Stimulated activated CD8-positive, alpha-beta memory T cell treated with anti-CD3 and anti-CD28 coated beads, Interleukin-4, amount 100 ng/mL, for 48 hours (primary cell): ENCODE measurements at places on chromosomes 2 and 18.
A peak's percentile ranks its signal among the peaks of the same experiment; 100 is the strongest.

DNA sequence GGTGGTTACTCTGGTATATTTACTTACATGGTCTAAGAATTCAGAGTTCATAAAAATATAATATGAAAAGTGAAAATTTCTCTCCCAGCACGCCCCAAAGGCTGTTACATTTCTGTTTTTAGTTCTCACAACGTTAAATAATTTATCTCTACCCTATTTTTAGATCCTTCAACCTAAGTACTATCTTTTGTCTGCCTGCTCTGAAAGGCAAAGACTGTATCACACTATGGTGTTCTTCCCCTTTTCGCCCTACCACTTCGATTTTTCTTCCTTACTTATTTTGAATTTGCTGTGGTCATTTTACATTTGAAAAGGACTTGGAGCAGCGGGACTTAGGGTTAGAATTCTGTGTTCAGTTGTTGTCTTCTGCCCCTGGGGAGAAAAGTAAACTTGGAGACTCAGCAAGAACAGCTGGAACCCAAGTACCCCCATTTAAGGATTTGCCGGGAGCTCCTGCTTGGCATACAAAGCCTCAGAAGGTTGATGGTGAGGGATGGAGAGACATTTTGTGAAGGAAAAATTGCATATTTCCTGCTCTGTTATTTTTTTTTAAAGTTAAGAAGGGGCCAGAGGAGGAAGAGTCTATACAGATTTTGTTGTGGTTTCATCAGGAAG lies 19.0 kb downstream of the ADAM23 start:
- no peak for DNase-seq

DNA sequence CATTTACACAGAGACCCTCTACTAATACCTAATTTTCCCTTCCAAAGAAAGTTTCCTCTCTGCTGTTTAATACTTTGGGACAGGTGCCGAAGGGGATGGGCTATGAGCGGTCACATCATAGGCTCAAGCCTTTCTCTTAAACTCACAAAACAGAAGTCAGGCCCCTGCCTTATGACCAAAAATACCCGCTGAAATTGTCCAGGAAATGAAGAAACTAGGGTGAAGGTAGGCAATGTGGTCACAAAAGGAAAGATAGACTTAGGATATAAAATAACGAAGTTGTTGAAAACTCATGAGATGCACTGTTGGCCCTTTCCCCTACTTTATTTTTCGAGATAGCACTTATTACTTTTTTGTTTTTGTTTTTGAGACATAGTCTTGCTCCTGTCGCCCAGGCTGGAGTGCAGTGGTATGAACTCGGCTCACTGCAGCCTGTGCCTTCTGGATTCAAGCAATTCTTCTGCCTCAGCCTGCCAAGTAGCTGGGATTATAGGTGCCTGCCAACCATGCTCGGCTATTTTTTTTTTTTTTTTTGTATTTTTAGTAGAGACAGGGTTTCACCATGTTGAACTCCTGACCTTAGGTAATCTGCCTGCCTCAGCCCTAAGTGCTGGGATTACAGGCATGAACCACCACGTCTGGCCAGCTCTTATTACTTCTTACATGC lies 16.3 kb downstream of the SLC8A1 start:
- no peak for DNase-seq

- no peak for DNase-seq
These were observed 3.0 kb upstream of the IL1RN start for GRCh38 chr2:113124181-113124961.

DNA sequence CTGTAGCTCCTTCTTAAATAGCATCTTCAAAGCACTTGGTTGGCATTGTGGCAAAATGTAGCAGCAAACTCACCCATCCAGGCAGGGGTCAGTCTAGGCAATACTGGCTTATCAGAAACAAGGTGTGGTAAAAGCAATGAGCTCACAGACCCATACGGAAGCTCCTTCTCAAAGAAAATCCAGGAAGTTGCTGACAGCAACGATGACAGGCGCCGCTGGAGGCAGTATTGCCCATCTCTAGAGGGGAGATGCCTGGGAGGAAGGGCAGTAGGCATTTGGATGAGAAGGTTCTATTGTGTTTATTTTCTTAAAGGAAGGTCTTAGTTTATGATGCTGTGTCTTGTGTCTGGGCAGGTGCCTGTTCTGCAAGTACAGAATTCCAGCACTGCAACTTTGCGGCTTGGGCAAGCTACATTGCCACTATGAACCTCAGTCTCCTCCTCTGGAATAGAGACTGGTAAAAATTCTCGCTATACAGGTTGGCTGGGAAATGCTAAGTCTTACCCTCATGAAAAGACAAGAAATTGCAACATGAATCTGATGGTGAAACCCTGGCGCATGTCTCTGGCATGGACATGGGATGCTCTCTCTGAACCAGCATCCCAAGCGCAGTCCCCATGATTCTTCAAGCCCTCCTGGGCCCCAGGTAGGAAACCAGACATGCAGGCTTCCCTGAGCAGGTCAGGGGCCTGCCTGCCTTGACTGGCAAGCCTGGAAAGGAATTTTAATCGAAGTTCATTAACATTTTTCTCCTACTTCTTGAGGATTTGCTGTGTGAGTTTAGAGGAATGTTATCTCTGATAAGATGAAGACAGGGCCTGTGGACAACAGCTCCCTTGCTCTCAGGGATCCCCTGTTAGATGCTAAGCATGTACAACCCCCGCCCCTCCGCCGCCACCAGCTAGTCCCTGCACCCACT lies 156.0 kb downstream of the TFCP2L1 start:
- DNase-seq, result peak; percentile 41

DNA sequence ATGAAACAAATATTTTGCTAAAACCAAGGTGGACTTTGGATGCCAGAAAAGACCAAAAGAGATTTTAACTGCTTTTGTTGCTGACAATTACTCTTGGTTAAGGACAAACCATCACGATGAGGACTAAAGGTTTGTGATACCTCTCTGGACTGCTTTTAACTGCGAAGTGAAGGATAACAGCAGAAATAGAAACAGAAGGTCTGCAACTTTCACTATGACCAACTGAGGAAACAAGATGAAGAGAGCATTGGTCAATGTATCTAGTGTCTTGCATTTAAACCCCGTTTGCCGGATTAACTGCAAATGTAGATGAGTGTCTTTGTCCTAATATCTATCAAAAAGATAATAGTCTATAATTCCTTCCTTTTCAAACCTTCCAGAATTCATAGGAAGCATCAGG lies 541.7 kb downstream of the ERBB4 start:
- DNase-seq, result no peak

DNA sequence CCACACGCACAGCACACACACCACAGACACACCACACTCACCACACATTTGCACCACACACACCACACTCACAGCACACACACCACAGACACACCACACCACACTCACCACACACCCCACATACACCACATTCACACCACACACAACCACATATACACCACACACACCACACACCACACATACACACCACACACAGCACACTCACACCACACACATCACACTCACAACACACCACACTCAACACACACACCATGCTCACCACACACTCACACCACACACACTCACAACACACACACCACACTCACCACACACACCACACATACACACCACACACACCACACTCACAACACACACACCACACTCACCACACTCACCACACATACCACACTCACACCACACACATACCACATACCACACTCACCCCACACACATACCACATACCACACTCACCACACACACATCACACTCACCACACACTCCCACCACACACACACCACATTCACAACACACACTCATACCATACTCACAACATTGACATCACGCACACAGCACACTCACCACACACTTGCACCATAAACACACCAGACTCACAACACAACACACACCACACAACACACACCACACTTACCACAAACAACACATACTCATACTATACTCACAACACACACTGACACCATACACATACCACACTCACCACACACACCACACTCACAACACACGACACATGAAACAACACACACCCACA lies 60.0 kb downstream of the SDC1 start:
- no peak for DNase-seq

DNA sequence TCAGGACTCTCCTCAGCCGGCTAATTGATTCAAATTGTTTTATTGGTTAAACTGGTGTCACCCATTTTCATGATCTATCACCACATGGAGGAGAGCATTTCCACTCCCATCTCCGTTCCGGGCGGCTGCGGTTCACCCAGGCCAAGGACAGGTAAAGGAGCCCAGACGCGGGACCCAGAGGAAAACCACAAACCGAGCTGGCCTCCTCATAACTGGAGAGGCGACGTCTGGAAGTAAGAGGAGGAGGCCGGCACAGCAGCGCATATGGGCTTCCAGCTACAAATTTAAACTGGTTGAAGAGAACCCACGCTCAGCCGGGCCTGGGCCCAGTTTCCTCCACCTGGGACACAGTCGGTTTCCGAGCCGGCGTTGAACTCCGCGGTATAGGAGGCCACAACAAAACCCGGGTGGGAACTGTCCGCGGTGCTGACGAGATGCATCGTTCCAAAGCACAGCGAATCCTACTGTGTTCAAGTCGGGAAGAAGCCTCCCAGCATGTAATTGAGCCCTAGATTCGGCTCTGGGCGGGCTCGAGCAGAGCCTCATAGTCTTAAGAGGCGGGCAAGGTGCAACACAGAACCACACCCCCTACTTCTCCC lies 3.0 kb upstream of the SKOR2 start:
- DNase-seq, result peak; percentile 68

GRCh38 chr2:70570041-70570661 lies 16.5 kb upstream of the TGFA start:
- DNase-seq, result no peak

DNA sequence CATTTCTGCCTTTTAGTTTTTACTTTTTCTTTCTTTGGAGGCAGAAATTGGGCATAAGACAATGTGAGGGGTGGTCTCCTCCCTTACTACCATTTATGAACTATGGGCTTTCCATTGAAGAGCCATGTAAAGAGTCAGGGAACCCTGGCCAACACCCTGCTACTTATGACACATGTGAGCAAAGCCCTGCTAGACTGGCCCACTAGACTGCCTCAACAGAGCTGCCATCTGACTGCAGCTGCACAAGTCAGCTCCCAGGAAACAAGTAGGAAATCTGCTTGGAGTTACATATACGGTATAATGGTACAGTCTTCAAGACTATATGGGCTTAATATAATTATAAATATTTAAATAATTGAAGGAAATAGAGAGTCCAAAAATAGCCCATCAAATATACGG lies 816.8 kb downstream of the TRIB2 start:
- no peak for DNase-seq

- DNase-seq, result no peak
These were observed 151.2 kb downstream of the PRPF40A start for GRCh38 chr2:152565884-152566727.

GRCh38 chr2:9795071-9795470 lies 48.2 kb upstream of the TAF1B start:
- no peak for DNase-seq

DNA sequence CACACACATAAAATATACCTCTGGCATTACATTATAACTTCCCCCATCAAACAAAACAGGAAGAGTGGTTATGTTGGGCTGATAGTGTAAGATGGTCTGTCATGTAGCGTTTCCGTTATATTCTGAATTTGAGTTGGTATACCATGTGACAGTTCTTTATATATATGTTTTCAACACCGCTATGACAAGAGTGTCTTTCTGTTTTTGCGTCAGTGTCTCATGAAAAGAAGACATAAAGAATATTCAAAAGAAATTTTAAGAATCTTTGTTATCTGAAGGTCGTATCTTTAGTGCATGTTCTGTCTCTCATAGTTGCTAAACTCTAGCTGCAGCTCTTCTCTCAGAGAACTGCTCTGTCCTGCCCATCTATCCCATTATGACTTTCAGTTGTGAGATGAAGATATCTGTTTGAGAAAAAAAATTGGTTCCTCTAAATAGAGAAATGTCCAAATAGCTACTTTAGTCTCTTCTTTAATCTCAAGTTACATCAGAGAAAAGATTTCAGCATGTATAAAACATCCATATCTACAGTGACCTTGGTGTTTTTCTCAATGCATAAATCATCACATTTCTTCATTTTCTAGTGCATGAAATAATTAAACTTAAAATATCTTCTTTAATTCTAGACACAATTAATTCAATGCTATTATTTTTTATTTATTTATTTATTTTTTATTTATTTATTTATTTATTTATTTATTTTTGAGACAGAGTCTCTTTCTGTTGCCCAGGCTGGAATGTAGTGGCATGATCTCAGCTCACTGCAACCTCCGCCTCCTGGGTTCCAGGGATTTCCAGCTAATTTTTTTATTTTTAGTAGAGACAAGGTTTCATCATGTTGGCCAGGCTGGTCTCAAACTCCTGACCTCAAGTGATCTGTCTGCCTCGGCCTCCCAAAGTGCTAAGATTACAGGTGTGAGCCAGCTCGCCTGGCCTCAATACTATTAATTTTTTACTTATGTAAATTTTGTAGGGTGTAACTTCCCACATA lies 24.3 kb upstream of the PSME4 start:
- no peak for DNase-seq

- no peak for DNase-seq
These were observed 294.8 kb upstream of the DDX18 start for GRCh38 chr2:117519721-117520120.

DNA sequence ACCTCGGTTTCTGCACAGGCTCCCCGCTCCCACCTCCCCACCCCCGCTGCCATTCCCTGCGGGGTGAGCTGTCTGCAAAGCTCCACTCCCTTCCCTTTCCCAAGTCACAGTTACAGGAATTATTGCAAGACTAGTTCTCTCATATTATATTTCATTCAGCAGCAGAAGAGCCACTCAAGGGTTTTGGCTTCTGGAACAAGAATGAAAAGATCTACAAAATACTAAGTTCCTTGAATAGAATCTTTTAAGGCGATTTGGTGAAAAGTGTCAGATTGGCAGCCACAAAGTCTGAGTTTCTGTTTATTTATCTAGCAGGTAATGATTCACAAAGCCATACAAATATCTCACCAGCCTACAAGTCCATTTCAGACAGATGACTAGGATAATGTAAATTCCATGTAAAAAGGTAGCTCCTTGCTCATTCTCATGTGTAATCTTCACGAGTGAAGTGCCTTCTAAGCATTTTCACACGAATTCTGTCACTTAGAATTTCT lies 221.9 kb upstream of the RBBP8 start:
- no peak for DNase-seq

GRCh38 chr18:68233018-68233417 lies 481.9 kb downstream of the TMX3 start:
- DNase-seq, result no peak
